ENCODE measurements at places on chromosomes 16 and 17.

DNA sequence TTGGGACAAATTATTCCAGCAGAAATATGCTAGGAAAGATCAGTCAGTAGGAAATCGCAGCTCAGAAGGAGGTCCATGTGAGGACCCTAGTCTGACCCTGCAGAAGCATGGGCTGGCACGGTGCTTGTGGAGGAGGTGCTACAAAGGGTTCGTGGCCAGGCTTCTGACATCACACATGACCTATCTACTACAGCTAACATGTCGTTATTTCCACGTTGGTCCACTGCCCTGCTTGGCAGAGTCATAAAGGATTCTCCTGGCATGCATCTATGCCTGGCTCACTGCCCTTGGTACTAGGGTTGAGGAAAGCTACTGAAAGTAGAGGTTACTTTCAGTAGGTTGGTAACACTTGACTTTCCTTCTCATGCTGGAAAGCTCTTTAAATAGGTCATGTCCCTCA is 118.1 kb upstream of the SHISA6 start:
- DNase-seq = no peak

GRCh38 chr17:45888392-45888791 is 6.0 kb upstream of the MAPT start:
- DNase-seq = no peak

- DNase-seq = no peak
Observed at GRCh38 chr17:27466743-27467375, 10.6 kb downstream of the KSR1 start.

- DNase-seq = no peak
Observed at GRCh38 chr17:34675143-34675542, 95.8 kb downstream of the TMEM132E start.
